ENCODE measurements at places on chromosomes 7 and 10.

GRCh38 chr7:41928166-41928565 is 225.3 kb upstream of the INHBA start:
- no peak for DNase-seq

DNA sequence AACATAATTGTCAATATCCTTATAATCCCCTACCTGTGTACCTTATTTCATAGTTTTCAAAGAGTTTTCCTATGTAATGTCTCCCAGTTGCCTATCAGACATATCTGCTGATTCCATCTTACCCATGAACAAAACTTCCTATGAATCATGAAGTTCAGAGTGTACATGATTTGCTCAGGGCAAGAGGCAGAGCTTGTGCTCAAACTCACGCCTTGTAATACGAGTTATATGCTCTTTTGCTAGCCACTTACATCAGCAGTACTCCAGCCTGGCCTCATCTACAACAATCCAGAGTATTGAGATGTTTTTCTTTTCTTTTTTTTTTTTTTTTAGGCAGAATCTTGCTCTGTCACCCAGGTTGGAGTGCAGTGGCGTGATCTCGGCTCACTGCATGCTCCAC is 11.8 kb downstream of the PKD2L1 start:
- DNase-seq: no peak

DNA sequence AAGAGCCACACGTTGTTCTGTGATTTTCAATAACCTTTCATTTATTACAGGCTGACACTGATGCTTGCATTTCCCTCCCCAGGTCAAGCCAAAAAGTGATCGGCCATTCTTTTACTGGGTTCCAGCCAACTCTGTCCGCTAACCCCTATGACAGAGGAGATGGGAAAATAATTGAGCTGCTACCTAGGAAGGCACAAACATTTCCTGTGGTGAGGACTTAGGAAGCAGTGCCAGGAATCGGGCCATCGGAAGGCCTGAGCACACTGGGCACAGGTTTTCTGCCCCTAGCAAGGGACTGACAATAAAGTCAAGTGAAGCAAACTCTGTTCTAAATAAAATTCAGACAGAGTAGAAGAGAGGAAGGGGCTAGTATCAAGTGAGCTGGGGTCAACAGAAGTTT is 313.0 kb upstream of the AOAH start:
- DNase-seq: no peak

DNA sequence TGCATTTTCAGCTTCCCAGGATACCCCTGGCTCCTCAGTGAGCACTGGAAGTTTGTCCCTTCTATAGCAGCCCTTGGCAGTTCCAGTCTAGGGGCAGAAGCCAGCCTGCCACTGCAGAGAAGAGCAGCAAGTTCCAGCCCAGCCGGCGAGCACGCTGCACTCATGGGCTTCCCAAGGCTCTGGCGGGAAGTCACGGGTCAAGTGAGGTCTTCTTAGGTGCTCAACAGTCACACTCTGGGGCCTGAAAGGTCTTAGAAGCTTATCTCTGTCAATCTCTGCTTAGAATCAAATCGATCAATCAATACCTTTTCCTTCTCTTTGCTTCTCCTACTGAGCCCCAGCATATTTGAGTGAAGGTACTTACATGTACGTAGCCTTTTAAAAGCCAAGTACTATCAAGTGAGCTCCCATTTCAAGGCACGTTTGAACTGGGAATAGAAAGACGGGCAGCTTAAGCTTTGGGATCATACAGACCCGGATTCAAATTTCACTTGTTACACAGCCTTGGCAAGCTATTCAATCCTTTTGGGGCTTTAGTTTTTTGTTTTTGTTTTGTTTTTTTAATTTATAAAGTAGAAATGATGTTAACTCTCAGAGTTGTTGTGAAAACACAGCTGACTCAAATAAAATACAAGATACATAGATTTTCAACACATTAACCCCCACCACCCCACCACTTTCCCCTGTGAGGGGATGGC is 152.6 kb upstream of the KLF14 start:
- no peak for DNase-seq

DNA sequence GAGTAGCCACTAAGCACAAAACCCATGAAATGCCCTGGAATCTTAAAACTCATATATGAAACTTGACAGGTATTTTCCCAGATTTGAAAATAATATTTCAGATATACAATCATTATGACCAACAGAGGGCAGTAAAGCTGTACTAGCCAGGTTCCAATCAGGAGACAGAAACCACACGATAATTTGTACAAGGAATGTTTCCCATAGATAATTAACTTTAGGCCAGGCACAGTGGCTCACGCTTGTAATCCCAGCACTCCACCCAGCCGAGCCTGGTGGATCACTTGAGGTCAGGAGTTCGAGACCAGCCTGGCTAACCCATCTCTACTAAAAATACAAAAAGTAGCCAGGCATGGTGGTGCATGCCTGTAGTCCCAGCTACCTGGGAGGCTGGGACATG is 31.0 kb upstream of the NUB1 start:
- peak; percentile 47 for DNase-seq

DNA sequence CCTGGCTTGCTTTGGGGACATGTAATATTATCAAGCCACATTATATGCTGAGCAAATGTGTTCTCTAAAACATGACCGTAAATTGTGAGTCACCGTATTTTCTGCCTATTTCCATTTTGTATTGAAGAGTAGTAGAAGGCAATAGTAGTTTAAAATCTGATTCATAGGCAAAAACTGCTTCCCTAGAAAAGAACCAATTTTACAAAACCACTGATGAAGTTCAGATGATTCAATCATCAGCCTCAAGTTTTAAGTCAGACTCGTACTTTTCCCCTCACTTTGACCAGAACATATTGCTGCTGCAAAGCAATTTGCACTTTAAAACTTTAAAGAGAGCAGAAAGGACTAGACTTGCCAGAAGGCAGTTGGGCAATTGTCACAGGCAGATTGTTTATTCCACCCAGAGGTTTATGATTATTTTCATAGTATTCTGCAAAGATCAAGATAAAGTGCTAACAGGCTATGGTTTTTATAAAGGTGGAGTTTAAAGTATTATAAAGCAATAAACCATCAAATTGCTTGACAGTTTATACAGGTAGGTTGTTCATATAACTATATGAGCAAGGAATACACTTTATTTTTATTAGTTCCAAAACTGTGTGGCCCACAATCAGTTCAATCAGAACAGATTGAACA is 168.2 kb downstream of the ETV1 start:
- DNase-seq: no peak

DNA sequence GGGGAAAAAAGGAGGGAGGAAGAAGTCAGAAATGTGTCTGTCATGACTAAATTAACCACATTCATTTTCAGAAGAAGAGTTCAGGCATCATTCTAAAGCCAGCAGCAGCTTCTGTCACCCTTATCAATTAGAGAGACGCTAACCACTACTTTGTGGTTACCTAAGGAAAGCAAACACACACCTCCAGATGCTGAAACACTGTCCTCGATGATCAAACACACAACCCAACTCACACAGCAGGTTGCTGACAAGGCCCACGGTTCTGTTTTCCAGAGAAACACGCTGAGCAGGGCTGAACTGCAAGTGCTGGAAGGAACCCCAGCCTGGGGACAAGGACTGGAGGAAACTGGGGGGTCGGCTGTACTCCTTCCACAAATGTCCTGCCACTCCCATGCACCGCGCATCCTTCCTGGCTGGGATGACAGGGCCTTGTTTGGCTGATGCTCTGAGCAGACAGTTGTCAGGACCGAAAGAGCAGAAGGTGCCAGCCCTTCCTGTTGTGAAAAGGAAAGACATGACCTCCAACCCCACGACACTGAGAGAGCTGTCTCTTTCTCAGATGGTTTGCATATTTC is 36.6 kb downstream of the PRKCQ start:
- no peak for DNase-seq

DNA sequence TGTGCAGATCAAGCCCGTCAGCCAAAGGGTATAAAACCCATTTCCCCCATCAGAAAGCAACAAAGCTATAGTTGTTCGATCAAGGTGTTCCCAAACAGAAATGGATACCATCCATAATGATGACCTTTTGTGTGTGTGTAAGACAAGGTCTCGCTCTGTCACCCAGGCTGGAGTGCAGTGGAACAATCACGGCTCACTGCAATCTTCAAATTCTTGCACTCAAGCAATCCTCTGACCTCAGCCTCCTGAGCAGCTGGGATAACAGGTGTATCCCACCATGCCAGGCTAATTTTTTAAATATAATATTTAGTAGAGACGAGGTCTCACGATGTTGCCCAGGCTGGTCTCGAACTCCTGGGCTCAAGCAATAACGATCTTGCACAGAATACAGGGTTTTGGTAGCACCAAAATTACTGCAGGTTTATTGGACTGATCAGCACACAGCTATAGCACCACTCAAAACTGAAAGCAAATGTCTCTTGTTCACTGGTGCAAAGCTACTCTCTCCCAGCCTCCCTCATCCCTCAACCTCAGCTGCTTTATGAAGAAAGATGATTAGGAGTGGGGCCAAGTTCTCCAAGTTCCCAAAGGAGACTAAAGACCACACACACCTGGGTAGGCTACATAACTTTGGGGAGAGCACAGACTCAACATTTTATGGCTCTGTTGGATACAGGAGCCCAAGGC is 80.5 kb downstream of the ABI1 start:
- no peak for DNase-seq

GRCh38 chr10:102599565-102600327 is 44.5 kb upstream of the TRIM8 start:
- no peak for DNase-seq

DNA sequence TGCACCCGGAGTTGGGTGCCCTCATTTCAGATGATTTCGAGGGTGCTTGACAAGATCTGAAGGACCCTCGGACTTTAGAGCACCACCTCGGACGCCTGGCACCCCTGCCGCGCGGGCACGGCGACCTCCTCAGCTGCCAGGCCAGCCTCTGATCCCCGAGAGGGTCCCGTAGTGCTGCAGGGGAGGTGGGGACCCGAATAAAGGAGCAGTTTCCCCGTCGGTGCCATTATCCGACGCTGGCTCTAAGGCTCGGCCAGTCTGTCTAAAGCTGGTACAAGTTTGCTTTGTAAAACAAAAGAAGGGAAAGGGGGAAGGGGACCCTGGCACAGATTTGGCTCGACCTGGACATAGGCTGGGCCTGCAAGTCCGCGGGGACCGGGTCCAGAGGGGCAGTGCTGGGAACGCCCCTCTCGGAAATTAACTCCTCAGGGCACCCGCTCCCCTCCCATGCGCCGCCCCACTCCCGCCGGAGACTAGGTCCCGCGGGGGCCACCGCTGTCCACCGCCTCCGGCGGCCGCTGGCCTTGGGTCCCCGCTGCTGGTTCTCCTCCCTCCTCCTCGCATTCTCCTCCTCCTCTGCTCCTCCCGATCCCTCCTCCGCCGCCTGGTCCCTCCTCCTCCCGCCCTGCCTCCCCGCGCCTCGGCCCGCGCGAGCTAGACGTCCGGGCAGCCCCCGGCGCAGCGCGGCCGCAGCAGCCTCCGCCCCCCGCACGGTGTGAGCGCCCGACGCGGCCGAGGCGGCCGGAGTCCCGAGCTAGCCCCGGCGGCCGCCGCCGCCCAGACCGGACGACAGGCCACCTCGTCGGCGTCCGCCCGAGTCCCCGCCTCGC is at the start of gene EGFR:
Gene EGFR, plus strand, starts transcription at position 657 of the 830 bp plus-strand sequence. CDS start 261 bp downstream, outside the sequence.
- no peak for DNase-seq

GRCh38 chr7:100486753-100487446 is 3.2 kb downstream of the NYAP1 start:
- no peak for DNase-seq

DNA sequence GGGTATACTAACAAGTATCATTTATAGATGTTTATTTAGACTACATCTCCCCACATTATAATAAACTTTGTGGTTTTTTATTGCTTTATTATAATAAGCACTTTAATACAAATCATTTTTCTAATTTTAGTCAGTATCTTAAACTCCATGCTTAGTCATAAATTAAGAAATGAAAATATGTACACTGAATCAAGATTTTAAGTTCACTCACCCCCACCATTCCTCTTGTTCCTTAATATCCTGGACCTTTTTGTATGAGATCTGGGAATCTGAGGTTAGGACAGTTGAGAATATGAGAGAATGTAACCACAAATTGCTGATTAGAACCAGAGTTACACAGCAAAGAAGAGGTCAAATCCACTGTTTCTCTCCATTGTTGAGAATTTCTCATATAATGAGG is 93.6 kb upstream of the WNT16 start:
- DNase-seq: no peak

DNA sequence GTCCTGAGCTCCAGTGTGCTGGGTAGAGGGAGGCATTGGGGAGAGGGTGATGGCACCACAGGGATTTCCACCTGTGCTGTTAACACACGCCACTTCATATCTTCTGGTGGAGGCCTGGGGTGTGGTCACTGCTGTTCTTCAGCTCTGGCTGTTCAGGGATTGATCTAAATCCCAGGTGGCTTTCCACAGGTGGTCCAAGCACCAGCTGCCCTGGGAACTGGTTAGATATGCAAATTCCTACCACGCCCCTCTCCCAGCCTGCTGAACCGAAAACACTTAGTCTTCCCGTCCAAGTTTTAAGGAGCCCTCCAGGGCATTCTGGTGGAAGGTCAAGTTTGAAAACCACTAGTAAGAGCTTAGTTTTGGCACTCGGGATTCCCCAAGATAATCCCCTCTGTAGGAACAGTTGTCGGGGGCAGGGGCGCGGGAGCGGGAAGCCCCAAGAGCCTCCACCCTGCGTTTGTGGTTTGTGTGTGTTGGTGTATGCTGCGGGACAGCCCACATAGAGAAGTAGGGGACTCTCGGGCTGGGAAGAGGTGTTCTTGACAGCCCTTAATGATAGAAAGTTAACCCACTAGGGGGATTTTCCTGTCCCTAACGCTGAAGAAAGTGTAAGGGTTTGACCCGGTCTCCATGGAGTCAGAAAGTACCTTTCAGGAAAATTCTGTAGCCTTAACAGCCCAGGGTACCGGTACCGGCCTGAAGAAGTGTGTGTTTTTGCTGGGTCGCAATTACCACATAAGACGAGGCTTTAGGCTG is 5.1 kb downstream of the DEPP1 start:
- no peak for DNase-seq

- DNase-seq: no peak
Measured at GRCh38 chr10:133165556-133166503, 5.8 kb downstream of the KNDC1 start.

- peak; percentile 65 for DNase-seq
Measured at GRCh38 chr7:74002474-74003017, 25.4 kb upstream of the ELN start.

DNA sequence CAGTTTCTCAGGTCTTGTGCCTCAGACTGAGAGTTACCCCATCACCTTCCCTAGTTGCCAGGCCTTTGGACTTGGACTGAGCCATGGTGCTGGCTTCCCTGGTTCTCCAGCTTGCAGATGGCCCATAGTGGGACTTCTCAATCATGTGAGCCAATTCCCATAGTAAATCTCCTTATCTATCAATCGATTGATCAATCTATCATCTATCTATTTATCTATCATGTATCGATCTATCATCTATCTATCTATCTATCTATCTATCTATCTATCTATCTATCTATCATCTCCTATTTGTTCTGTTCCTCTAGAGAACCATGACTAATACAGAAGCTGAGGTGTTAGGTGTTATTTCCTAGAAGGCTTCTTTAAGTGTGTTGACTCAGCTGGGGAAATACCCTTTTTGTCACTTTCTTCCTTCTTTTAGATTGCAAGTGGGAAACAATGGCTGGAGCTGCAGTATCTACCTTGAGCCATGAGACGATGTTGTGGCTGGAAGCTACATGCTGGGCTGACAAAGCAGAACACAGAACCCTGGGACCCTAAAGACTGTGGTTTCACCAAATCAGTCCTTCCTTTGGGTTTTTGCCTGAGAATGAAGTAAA is 234.7 kb upstream of the GLI3 start:
- DNase-seq: no peak

GRCh38 chr7:27112361-27112760 is 9.9 kb upstream of the HOXA2 start:
- DNase-seq: no peak

- DNase-seq: no peak
Measured at GRCh38 chr7:78296046-78296597, 497.5 kb downstream of the PHTF2 start.

GRCh38 chr10:98994030-98994429 is 241.6 kb downstream of the HPSE2 start:
- DNase-seq: no peak

Data from AML-193 (cell line).